Kidney tubule cell (primary cell): ENCODE measurements at places on chromosomes 1 and 21.

- no peak for DNase-seq
Measured at GRCh38 chr1:96191165-96191564, 530.4 kb upstream of the PTBP2 start.

- no peak for DNase-seq
Measured at GRCh38 chr1:150151291-150152181, 1.8 kb downstream of the PLEKHO1 start.

GRCh38 chr1:72097851-72098570 lies 184.3 kb downstream of the NEGR1 start:
- no peak for DNase-seq

- DNase-seq: no peak
Measured at GRCh38 chr21:25304611-25305010, 302.7 kb downstream of the MRPL39 start.

GRCh38 chr1:26284597-26285347 lies 4.9 kb downstream of the SH3BGRL3 start:
- peak; percentile 83 for DNase-seq

GRCh38 chr1:23050201-23050600 lies 30.9 kb downstream of the KDM1A start:
- DNase-seq: no peak

DNA sequence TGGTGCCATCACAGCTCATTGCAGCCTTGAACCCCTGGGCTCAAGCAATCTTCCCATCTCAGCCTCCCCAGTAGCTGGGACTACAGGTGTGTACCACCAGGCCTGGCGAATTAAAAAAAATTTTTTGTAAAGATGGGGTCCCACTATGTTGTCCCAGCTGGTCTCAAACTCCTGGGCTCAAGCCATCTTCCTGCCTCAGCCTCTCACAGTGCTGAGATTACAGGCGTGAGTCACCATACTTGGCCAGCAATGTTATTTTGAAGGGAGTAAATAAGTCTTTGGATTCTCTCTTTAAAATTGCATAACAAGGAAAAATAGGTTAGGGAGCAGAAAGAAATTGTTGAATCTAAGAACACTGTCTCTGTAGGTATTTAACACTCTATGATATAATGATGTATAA lies 111.3 kb downstream of the RPS6KC1 start:
- no peak for DNase-seq

GRCh38 chr1:218480588-218481099 lies 135.5 kb downstream of the TGFB2 start:
- peak; percentile 89 for DNase-seq

DNA sequence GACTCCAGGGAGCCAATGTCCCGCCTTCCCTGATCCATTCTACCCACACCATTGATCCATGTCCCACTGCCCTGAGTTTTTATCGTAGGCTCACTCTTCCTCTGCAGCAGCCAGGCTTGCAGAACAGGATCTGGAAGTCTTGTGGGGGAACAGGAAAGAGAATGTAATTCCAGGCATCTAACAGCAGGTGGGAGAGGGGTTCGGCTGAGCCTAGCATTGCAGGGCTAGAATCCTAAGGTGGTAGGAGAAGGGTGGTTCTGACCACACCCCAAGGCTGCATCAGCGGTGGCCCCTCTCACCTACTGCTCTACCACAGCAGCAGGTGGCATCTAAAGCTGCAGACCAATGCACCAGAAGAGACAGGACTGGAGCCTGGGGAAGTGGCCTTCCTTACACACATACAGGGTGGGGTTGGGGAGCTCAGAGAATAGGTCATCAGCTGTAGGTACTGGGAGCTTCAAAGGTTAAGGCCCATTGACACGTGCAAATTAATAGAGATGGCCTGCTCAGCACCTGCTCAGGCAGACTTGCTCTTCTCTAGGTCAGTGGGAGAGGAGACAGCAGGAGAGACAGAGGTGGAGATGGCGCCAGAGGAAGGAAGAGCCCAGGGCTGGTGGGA lies 20.5 kb downstream of the KNCN start:
- DNase-seq: no peak

DNA sequence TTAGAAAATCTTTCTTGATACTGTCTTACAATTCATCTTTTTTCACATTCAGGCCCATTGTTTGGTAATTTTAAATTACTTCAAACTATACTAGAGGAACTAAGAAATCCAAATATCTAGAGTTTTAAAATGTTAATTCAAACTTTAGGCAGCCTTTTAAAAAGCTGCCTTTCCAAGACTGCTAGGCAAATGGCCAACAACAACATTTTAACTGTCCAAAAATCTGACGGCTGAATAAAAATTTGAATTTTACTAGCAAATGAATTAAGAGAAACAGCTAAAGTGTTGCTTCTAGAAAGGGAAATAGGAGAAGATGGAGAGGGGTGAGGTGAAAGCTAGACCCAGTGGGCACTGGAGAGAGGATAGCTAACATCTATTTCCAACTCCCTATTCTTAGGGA lies 17.2 kb downstream of the DPYD start:
- no peak for DNase-seq

DNA sequence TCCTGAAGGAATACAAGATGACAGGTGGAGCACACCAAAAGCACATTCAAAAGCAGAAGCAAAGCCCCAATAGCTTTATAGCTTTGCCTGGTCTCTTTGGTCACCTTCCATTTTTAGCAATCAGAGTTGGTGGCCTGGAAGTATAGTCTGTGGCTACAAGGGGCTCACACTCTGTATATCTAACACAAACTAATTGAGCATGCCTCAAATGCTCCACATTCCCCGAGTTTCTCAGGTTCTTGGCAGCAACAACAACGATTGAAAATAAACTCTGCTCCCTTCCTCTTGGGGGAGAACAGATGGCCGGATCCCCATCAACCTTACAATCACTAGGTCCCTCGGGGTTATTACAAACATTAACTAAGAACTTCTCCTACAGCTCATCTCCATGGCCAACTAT lies 24.9 kb upstream of the TADA1 start:
- DNase-seq: no peak

- DNase-seq: no peak
Measured at GRCh38 chr1:217896490-217896889, 265.3 kb downstream of the SPATA17 start.

DNA sequence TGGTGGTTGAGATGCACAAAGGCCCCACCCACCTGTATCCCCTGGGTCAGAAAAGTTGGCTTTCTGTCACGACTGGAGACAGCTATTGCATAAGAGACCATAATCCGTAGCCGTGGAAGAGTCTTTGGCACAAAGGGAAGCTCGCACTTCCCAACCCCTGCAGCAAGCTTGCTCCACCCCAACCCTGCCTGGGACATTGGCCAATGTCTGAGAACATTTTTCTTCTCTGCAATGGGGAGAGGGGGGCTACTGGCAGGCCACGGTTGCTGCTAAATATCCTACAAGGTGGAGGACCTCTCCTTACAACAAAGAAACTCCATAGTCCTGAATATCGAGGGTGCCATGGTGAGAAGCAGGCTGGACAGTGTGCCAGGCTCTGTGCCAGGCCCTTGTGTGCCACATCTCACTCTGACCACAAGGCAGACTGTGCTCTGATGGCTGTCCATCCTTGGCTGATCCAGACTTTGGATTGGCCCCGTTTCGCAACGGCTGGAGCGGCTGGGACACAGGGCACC lies 104.1 kb downstream of the CSMD2 start:
- no peak for DNase-seq

GRCh38 chr1:45545553-45546310 lies 4.9 kb upstream of the AKR1A1 start:
- no peak for DNase-seq
